ENCODE measurements at places on chromosomes 12 and 14.

- no peak for ATAC-seq
Measured at GRCh38 chr14:59534361-59534987, 42.1 kb downstream of the CCDC175 start.

GRCh38 chr12:107042801-107043200, 50.5 kb downstream of the CRY1 start:
- no peak for ATAC-seq

DNA sequence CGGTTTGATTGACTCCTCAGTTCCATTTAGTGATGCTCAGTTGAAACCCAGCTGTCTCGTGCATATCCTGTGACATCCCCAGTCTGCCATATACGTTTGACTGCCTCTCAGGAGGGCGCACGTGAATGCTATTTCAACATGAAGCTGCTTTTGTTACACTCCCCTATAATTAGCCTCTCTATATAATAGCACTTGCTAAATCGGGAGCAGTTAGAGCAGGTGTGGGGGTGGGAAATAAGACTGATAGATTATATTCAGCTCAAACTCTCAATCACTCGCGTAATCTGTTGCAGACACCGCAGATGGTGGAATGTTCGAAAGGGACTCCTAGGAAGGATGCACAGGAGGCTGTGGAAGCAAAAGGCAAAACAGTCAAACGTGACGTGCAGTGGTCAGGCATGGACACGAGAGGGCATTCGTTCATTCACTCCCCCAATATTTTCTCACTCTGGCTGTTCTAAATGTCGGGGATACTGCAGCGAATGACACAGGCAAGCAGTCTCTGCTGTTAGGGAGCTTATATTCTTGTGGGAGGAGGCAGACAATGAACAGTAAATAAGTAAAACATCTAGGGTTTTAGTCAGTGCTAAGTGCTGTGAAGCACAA, 29.8 kb downstream of the KCNA1 start:
- ATAC-seq = no peak

- ATAC-seq = no peak
Measured at GRCh38 chr14:44309331-44309730, 197.8 kb downstream of the FSCB start.
